ENCODE measurements at places on chromosomes 4 and X. TPM values are rescaled to one million over a fixed set of nuclear protein-coding genes. Genes with fewer than 3 reads are reported as not detected.

Gene MAGEA4
- not detected for total RNA-seq

Gene CT83
- not detected for total RNA-seq

Gene ADH6
- total RNA-seq = not detected

Gene ERAS
- total RNA-seq = not detected

Gene NKX6-1
- not detected for total RNA-seq

Gene MBNL3
- 9.8 TPM for total RNA-seq

Gene MAGEA10
- not detected for total RNA-seq

Gene FGFR3
- 0.89 TPM for total RNA-seq

Gene FRMPD3
- total RNA-seq = 0.04 TPM

Gene HMGN5
- total RNA-seq = 1.3 TPM

Gene RNF212
- total RNA-seq = 3.2 TPM

Gene TBC1D9
- total RNA-seq = 15.7 TPM

Gene CTAG2
- not detected for total RNA-seq

Gene PTPN13
- 10.5 TPM for total RNA-seq

Gene SASH3
- total RNA-seq = 2.4 TPM

Gene CCNQ
- total RNA-seq = 14.1 TPM

Gene IRAK1
- 20.7 TPM for total RNA-seq

Gene LANCL3
- 0.13 TPM for total RNA-seq

Gene SAGE1
- not detected for total RNA-seq

Gene SHROOM4
- total RNA-seq = 6.8 TPM

All from muscle of leg (tissue), 16 donors.